Fibroblast of the conjunctiva (primary cell): ENCODE measurements at places on chromosomes 13 and 19.

- no peak for DNase-seq
Measured at GRCh38 chr13:81230386-81230785, 889.5 kb upstream of the SPRY2 start.

DNA sequence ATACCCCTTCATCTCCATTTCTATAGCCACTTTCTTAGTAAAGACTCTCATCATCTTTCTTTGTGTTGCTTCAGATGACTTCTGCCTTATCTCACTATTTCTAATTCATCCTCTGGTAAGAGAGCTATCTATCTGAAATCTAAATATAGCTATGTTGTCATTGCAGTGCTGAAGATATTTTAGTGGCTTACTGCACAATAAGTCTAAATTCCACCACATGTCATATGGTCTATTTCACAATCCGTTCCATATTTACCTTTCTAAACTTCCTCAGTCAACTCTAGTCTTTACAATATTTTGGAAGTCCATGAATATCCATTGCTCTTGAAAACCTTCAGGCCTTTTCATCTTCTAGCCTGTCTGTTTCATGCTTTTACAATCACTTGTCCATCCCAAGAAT, 465.1 kb upstream of the SLC10A2 start:
- DNase-seq = no peak

DNA sequence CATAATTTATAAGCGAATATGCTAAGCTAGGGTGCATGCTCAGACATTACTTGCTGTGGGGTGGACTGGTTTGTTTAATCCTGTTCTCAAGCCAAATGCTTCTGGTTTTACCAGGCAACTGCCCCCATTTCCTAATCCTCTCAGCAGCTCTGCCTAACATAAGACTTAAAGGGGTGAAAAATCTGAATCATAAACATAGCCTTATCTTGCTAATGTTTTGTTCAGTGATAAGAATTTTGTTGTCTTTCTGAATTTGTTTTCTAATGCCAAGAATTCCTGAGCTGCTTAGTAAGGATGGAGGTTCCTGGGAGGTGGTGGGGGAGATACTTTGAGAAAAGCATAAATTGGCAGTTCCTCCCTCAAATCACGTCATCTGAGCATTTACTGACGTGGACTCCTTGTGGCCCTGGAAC, 42.7 kb downstream of the ING1 start:
- DNase-seq = no peak

DNA sequence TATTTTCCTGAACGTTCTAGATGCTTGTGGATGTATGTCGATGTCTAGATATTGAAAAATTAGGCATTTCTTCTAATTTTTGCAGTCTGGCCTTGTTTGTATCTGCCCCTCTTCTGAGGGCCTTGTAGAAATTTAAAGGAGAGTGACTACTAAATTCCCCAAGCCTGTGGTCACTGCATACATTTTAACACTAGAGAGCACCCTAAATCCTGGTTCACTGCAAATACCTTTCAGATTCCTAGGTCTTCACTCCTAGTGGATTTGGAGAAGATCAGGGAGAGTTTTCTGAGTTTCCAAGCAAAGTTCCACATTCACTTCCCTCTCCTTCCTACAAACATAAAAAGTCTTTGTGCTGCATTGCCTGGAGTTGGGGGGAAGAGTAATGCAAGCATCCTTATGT, 1272.5 kb downstream of the OLFM4 start:
- DNase-seq = no peak

- no peak for DNase-seq
Measured at GRCh38 chr13:74921326-74921725, 560.6 kb downstream of the TBC1D4 start.

DNA sequence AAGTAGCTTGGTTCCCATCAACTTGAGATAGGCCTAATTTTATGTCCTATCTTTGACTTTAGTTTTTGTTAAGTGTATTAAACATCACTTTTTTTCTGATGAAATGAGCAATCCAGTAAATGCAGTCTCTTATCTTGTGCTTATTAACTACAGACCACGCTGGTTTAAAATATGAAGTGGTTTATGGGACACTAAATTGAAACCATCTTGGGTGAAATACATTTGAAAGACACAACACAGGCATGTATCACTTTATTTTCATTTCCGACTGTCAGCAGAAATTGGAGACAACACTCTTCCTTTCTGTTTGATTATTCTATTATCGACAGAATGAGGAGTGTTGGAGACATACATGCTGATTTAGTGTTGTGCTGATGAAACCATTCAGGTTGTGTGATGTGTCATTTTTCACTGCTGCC, 447.7 kb downstream of the GPC6 start:
- DNase-seq = no peak

DNA sequence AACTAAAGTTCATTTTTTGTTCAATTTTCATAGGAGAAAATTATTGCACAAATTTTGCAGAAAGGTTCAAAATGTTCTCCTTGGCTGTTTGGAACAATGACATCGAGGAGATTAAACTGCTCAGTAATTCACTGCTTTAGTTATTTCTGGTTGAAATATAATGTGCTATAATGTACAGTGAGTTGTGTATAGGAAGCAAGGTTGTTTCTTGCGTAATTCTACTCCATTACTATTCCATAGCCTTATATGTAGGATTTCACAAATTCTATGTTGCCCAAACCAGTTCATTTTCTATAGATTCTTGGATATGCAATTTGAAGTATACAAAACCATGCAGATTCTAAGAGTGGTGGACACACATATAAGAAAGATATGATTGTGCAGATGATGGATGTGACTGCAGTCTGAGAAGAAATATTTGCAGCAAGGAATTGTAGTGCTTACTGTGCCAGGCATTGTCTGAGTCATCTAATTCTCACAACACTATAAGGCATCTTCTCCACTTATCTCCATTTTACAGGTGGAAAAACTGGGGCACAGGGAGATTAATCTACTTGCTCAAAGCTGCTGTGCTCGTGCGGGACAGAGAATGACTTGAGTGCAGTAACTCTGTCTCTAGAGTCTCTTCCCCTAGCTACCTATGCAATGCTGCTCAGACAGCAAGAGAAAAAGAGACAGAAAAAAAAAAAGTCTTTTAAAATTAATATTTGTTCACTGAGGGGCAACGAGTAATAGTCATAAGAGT, 515.5 kb downstream of the MYO16 start:
- DNase-seq = no peak

GRCh38 chr13:110258876-110259631, 47.9 kb downstream of the COL4A1 start:
- no peak for DNase-seq

GRCh38 chr19:16841391-16841926, 12.3 kb downstream of the SIN3B start:
- no peak for DNase-seq

- DNase-seq = no peak
Measured at GRCh38 chr19:1826557-1827521, 14.8 kb upstream of the ATP8B3 start.

DNA sequence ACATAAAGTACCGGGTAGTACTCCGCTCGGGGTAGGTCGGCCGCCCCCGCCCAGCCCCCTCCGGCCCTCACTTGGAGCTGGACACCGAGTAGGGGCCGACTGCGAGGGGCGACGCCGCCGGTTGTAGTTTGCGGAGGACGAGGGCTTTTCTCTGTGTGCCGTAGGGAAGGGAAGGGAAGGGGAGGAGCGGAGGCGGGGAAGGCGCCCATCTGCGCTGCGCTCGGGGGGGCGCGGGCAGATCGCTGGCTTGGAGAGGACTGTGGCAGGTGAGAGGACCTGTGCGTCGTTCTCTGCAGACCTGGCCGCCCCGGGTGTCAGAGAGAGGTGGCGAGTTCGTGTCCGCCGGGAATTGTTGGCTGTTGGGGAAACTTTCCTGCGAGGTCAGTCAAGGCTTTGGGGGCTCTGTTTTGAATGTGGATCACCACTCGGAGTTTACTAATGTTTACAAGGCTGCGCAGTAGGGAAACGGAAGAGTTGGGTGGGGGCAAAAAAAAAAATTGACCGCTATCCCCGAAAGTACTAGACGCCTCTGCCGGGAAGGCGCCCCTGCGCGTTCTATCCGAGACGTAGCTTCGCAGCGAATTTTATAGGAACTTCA, 1.4 kb downstream of the ING1 start:
- no peak for DNase-seq

- no peak for DNase-seq
Measured at GRCh38 chr13:111328574-111329410, 8.3 kb downstream of the TEX29 start.

DNA sequence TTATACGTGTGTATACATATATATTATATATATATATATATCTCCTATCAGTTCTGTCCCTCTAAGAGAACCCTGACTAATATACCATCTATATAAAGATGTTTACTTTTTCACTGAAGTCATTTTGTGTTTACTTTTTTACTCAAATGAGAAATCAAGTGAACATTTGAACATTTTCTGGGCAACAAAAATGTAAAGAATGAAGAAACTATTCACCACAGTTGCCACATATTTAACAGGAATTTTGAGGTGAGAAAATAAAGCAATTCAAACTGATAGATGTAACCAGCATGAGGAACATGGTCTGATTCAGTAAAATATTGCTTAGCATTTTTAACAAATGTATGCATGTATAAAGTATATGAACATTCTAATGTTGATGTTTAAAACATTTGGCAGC, 299.2 kb upstream of the KLHL1 start:
- DNase-seq = no peak

DNA sequence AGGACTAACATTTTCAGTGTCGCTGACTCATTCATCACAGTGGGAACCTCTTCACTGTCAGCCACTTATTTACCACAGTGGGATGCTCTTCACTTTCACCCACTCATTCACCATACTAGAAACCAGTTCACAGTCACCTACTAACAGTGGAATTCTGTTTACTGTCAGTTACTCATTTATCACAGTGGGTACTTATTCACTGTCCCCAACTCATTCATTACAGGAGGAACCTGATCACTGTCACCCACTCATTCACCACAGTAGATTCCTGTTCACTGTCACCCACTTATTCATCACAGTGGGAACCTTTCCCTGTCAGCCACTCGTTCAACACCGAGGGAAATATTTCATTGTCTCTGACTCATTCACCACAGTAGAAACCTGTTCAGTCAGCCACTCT, 10.1 kb upstream of the ZNF85 start:
- no peak for DNase-seq

DNA sequence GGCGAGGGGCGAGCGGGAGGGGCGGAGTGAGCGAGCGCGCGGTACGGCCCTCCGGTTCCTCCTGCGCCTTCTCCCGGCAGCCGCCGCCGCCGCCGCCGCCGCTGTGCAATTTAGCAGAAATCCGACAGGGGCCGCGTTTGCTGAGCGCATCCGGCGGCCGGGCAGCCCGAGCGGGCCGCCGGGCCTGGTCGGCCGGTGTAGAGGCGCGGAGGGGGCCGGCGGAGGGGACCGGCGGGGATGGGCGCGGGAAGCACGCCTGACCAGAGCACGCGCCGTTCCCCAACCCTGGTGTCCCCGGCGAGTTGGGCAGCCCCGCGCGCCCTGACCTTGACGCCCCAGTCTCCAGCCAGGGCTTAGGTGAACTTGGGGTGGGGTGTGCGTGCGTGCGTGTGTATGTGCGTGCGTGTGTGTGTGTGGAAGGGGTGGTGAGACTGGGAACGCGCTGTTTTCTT, 144.5 kb upstream of the ZNF536 start:
- no peak for DNase-seq

DNA sequence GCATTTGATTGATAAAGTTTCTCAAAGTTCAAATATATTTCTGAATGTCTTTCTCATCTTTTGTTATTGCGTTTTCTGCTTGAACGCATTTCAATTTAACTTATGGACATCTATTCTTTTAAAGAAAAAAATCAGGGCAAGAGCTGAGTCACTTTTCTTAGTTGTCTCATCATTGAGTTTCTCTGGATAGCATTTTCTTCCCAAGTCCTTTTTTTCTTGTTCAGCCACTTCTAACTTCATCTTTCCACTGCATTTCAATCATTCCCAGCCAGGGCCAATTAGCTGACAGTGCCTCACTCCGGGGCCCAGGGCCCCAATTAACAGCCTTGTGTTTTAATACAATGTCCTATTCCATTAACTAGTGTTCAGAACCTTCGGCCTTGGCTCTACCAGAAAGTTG, 216.3 kb downstream of the B3GLCT start:
- DNase-seq = no peak

GRCh38 chr13:50892210-50892944, 17.2 kb upstream of the RNASEH2B start:
- no peak for DNase-seq

DNA sequence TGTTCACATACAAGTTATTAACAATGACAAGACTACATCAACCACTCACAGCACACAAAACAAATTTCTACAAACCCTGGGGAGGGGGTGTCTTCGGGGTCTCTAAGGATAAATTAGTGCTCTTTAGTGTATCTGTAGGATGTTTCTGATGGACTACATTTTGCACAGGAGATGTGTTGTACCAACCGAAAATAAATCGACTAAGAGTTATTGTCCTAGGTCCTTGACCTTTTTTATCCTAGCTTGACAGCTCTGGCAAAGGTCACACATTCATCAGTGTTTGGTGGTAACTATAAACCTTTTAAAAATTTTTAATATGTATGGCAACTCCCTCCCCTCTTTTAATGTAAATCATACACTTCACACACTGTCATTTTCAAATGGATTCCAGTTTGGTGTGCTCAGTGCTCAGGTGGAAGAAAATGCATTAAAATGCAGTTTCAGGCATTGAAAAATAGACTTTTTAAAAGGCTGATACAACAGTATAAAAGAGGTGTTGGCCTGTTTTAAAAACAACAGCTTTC, 7.7 kb downstream of the ZIC5 start:
- DNase-seq = no peak

- peak; percentile 75 for DNase-seq
Measured at GRCh38 chr13:102580552-102581169, 16.1 kb upstream of the TPP2 start.

DNA sequence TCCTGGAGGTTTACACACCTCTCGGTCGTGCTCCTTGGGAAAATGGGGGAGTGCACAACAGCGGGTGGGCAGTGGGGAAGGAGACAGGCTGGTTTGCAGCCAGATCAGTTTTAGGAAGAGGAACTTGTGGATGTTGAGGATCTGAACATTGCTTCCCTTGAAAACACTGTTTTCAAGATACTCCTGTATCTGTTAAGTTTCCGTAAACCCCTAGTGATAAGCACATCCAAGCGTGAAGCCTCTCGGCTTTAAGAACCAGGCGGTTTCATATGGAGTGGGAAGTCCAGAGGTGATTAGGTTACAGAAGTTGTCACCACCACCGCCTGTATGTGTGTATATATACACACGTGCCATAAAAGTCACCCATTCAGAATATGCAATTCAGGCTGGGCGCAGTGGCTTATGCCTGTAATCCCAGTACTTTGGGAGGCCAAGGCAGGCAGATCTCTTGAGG, 47.4 kb downstream of the SIPA1L3 start:
- DNase-seq = no peak

- no peak for DNase-seq
Measured at GRCh38 chr13:92143766-92144165, 745.3 kb downstream of the GPC5 start.

DNA sequence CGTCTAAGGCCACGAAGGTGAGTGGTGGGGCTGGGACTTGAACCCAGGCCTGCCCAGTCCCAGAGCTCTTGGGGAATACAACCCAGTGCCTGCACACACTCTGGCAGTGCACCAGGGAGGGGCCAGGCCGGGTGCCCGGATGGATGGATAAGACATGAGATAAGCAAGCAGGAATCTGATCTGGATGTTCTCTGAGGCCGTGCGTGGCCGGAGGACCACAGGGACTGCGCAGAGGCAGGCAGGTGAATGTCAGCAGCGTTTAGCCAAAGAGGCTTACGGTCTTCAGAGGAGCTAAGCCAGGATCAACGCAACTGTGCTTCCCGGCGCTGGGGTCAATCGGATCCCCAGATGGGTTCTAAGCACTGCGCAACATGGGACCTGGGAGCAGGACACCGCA, 1.5 kb downstream of the ZNF787 start:
- DNase-seq = no peak
